ENCODE measurements at places on chromosomes 16 and 17. TPM values are rescaled to one million over a fixed set of nuclear protein-coding genes. Genes with fewer than 3 reads are reported as not detected.

DNA sequence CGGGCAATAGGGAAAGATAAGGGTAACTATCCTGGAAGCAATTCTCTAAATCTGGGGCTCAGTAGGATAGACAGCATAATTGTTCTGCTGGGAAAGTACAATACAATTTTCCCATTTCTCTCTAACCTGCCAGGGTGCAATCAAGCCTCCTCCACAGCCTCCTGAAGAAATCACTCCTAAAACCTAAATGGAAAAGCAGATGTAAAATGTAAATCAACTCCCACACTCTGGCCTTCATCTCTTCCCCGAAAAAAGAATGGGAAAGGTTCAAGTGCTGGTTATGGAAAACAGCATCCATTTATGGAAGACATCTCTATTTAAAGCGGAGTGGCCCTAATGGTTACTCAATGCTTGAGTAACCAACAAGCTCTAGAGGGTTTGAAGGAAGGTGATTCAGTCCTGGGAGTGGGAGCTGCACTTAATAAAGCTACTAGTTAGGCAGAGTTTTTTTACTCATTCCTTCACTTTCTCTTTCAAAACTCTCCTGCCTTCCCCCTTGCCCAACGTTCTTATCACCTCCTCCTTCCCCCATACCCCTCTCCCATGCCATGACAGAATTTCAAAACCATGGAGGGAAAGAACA lies 5.1 kb downstream of the MMD start:
- DNase-seq = no peak

GRCh38 chr16:2392025-2392424 lies 37.2 kb upstream of the CCNF start:
- no peak for DNase-seq

DNA sequence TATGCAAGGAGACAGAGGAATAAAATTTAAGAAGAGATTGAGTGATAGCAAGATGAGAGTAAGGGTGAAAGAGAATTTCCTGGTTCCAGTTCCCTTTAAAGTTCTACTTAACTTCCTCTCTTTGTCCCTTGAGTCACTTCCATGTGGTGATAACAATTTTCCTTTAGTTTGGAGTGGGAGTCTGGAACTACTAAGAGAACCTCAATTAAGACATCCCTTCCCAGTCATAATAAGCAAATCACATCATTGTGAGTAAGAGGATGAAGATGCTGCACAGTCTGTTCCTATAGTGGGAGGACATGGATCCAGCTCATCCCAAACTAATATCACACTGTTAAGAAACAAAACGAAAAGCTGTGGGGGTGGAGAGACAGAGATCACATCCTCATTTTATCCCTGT lies 24.4 kb downstream of the TBX21 start:
- no peak for DNase-seq

DNA sequence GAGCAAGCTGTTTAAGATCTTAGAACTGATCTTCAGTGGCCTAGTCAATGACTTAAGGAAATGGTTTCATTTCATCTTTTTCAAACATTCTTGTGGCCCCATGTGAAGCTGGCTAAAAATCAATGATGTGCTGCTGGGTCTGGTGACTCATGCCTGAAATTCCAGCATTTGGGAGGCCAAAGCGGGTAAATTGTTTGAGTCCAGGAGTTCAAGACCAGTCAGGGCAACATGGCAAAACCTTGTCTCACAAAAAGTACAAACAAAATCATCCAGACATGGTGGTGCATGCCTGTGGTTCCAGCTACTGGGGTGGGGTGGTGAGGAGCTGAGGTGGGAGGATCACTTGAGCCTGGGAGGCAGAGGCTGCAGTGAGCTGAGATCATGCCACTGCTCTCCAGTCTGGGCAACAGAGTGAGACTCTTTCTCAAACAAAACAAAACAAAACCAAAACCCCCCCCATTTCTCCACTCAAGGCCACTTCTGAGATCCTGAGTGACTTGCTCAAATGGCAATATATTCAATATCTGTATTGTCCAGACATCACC lies 17.4 kb upstream of the COL1A1 start:
- DNase-seq = no peak

- DNase-seq = peak; percentile 86
Measured at GRCh38 chr17:64507413-64507782, 621 bp downstream of the CEP95 start.

Gene MYO15A
- total RNA-seq = 1.3 TPM

Gene TEKT5
- total RNA-seq = 1.6 TPM

Gene TBC1D26
- not detected for total RNA-seq

Gene WNT3
- total RNA-seq = 2.0 TPM

Gene PTGES3L
- total RNA-seq = 0.11 TPM

Gene HP
- total RNA-seq = not detected
